Kasumi-1 (cell line): ENCODE measurements at places on chromosomes 12 and 14.

GRCh38 chr12:49201595-49202295, 12.9 kb upstream of the TUBA1A start:
- peak; percentile 32 for DNase-seq

DNA sequence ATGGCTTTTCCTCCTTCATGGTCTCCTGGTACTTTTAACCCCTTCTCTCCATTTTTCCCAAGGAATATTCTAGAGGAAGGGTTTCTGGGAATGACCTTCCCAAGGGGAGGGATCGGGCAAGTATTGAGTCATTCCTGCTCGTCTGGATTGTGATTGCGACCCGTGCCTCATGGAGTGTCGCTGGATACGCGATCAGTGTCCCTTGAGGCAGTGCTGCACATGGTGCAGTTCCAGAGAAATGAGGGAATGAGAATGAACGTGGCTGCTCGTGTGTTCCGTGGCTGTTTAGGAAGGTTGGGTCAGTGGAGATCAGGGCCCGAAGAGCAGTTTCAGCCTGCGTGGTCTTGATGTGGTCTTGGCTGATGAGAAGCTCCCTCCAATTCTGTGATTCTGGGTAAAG, 234.4 kb downstream of the CACNA1C start:
- DNase-seq, result no peak

GRCh38 chr12:48110691-48111311, 4.9 kb upstream of the SENP1 start:
- no peak for DNase-seq

DNA sequence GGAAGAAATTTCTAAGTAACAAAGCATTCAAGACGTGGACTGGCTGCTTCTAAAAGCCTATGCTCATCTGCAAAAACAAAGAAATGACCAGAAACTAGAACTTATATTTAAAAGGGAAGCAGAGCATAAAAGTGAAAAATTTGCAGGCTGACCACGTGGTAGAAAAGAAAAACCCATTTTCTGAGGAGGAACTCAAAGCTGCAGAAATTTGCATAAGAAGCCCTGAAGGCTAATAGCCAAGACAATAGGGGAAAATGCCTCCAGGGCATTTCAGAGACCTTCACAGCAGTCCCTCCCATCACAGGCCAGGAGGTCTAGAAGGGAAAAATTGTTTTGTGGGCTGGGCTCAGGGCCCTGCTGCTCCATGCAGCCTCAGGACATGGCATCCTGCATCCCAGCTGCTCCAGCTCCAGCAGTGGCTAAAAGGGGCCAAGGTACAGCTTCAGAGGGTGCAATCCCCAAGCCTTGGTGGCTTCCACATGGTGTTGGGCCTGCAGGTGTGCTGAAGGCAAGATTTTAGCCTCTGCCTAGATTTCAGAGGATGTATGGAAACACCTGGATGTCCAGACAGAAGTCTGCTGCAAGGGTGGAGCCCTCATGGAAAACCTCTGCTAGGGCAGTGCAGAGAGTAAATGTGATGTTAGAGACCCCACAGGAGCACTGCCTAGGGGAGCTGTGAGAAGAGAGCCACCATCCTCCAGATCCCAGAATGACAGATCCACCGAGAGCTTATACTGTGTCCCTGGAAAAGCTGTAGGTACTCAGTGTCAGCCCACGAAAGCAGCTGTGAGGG, 55.5 kb downstream of the CHGA start:
- DNase-seq, result no peak

DNA sequence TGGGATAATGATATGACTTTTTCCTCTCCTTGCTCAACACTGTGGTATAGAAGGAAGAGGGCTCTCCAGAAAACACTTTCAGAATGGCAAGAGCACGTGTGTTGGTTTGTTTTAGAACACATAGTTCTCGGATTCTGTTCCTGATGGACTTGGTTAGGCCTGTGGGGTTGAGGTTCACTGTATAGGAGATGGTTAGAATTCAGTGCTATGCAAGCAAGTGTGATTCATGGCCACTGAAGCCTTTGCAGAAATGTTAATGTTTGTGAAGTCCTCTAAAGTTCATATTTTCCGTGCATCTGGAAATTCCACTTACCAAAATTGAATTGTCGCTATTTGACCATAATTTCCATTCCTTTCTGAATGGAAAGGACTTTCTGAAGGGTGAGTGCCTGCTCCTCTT, 233.2 kb upstream of the DDHD1 start:
- no peak for DNase-seq

DNA sequence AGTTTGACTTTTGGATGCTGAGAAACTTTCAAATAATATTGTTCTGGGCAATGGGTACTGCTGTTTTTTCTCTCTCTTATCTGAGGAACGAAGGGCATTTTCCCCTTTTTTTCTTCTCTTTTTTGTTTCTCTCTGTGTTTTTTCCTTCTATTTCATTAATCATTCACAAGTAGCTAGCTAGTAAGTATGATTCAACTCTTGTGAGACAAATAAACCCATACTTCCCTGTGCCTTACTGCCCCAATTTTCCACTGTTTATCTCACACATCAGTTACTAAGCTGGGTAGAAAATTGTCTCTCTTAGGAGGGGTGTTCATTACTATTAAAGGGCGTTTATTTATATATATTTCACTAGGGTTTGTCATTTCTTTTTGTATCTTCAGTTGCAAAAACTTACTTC, 437.6 kb downstream of the RERGL start:
- no peak for DNase-seq

- no peak for DNase-seq
Observed at GRCh38 chr12:12467688-12468261, 94.9 kb downstream of the DUSP16 start.

- no peak for DNase-seq
Observed at GRCh38 chr14:95235351-95235750, 78.0 kb upstream of the DICER1 start.

GRCh38 chr14:68076451-68076850, 256.9 kb downstream of the RAD51B start:
- DNase-seq, result no peak

- no peak for DNase-seq
Observed at GRCh38 chr12:75891072-75891471, 140.5 kb downstream of the PHLDA1 start.

- DNase-seq, result no peak
Observed at GRCh38 chr12:106672314-106673025, 89.7 kb downstream of the RFX4 start.

GRCh38 chr12:78790148-78790547, 74.4 kb upstream of the SYT1 start:
- DNase-seq, result no peak

DNA sequence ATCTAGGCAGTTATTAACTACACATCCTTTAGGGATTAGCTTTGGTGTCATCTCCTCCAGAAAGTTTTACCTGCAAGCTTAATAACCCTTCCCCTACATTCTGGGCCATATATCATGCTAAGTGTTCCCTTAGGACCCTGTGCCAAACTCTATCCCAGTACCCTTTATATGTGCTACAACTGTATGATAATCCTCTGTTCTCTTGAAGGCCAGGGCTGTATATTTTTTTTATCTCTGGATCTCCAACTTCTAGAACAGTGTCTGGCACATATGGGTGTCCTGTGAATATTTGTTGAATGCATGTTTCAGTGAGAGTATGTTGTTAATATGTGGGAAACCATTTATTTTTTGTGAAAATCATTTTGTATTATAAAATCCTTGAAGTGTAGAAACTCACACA, 106.7 kb downstream of the PPM1A start:
- no peak for DNase-seq

DNA sequence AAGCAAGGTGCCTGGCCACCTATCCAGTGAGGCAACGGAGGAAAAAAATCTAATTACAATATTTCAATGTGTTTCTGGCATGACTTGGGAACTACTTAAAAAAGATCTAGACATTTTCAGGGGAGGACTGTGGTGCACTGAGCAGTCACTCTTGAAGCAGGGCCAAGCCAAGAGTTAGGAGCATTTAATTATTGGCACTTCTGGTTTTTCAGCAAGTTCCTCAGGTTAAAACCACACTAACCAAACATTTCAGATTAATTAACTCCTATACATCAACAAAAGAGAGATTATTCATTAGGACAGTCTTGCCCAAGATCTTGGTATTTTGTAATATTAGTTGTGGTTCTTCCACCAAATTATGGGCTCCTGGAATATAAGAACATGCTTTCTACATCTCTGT, 25.6 kb downstream of the PRKAB1 start:
- DNase-seq, result no peak

- peak; percentile 47 for DNase-seq
Observed at GRCh38 chr12:56699020-56699661, 11.1 kb upstream of the PTGES3 start.

DNA sequence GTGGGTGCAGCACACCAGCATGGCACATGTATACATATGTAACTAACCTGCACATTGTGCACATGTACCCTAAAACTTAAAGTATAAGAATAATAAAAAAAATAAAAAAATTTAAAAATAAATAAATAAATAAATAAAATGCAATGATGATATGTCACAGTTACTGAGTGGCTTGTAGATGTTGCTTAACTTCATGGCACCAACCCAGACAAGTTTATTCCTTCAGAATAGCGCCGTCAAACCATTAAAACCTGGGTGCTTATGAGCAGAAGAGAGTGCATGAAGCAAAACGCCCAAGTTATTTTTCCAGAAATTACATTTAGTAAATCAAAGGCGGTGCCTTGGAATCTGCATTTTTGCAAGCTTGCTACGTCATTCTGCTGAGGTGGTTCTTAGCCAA, 417.9 kb downstream of the AEBP2 start:
- DNase-seq, result no peak

DNA sequence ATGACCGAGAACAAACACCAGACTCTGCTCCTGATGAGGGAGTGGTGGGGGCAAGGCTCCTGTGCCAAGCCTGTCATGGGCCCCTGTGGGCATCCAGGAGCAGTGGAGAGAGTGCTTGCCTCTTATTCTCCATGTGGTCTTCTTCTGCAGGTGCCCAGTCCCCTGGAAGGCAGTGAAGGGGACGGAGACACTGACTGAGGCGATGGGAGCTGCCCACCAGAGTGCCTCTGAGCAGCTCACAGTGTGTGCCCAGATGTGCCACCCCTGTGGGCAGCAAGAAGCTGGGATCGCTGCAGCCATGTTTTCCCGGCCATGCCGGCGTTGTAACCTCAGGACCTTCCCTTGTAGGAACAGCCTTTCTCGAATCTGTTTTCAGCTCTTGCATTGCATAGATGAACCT, 6.4 kb upstream of the EP400 start:
- DNase-seq, result no peak

- no peak for DNase-seq
Observed at GRCh38 chr14:24051176-24051788, 527 bp upstream of the CARMIL3 start.

DNA sequence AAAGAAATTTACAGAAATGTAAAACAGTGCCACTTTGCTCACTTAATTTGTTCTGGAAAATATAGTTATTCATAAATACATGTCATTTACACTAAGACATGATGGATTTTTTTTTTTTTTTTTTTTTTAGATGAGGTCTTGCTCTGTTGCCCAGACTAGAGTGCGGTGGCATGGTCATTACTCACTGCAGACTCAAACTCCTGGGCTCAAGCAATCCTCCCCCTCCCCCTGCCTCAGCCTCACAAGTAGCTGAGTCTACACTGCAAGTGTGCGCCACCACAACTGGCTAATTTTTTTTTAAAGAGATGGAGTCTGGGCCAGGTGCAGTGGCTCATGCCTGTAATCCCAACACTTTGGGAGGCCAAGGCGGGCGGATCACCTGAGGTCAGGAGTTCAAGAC, 101.2 kb downstream of the PPP2R5C start:
- DNase-seq, result no peak

- no peak for DNase-seq
Observed at GRCh38 chr12:31517994-31518393, 72.9 kb downstream of the DENND5B start.

DNA sequence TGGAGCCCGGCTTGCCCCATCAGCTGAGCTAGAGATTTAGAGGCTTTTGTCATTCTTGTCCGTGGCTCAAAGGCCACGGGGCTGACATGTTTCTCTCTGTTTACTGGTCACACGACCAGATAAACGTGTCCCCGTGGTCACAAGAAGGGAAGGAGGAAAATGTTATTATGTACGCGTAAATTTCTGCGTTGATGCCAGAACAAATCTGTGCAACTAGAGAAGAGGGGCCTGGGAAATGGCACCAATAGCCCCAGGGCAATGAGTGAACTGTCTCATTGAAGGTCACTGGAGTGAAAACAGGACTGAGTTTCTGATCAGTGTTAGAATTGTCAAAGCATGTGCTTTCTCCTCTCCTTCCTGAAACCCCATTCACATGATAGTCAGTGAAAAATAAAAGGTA, 25.3 kb downstream of the OAS2 start:
- DNase-seq, result no peak

- DNase-seq, result no peak
Observed at GRCh38 chr12:98591209-98591608, 2.3 kb upstream of the SLC25A3 start.

- DNase-seq, result peak; percentile 83
Observed at GRCh38 chr12:105382771-105383622, 52.5 kb downstream of the C12orf75 start.

DNA sequence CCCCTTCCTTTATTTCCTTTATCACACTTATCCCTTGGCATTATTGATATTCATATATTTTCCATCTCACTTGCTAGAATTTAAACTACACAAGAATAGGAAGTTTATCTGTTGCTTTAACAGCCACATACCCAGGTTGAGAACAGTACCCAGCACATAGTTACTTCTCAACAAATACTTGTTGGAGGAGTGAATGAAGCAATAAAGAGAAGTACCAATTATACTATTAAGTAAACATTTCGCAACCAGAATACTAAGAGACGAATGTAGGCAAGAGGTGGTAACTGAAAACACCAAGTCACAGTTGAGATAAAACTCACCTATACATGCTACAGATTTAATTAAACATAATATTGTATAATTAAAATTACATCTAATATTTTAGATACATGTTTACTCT, 110.9 kb downstream of the FSCB start:
- DNase-seq, result no peak

GRCh38 chr14:28254768-28255167, 511.8 kb upstream of the FOXG1 start:
- no peak for DNase-seq

- DNase-seq, result no peak
Observed at GRCh38 chr12:52004042-52004648, 2.6 kb upstream of the TAMALIN start.

- DNase-seq, result no peak
Observed at GRCh38 chr12:116333402-116333801, 55.9 kb upstream of the MED13L start.

- DNase-seq, result no peak
Observed at GRCh38 chr12:84807249-84807648, 105.3 kb downstream of the SLC6A15 start.
